ENCODE measurements at places on chromosomes 16 and 17.

- DNase-seq, result no peak
Observed at GRCh38 chr16:78389009-78389498, 289.6 kb downstream of the WWOX start.

DNA sequence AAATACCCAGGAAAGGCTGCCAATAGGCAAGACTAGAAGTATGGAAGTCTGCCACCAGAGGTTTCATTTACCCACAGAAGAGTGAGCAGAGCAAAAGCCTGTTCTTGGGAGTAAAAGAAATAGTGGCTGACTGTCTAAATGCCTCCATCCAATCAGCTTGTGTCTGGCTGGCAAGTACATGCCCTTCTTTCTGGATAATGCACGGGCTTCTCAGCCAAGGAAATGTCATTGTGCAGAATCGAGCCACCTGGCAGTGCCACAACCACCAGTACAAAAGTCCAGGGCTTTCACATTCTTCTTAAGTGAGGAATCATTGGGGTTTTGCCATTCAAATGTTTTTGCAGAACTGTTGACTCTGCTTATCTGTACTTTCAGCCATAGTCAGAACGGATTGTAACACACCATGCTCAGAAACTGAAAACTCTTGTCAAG lies 10.1 kb upstream of the ERCC4 start:
- DNase-seq, result peak; percentile 86

GRCh38 chr16:69187446-69188235 lies 677 bp downstream of the SNTB2 start:
- peak; percentile 60 for DNase-seq

DNA sequence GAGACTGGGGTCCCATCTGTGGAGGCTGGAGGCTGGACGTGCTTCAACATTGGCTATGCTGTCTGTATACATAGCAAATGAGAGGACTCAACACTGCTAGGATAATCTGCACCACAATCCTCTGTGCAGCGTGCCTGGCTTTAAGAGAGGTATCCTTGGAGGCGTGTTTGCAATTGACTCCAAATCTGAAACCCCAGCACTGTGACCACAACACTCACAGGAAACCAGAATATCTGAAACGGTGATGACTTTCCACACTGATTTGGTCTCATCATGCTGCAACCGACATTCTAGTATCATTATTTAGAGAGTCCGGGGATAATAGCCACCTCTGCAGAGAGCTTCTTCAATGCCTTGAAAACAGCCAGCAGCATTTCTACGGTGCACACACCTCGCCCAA lies 35.1 kb downstream of the TLE7 start:
- no peak for DNase-seq

- peak; percentile 93 for DNase-seq
Observed at GRCh38 chr16:19808061-19808641, 76.5 kb downstream of the GPRC5B start.

- DNase-seq, result peak; percentile 76
Observed at GRCh38 chr17:78947235-78948149, 22.3 kb upstream of the TIMP2 start.

- DNase-seq, result no peak
Observed at GRCh38 chr17:21170809-21171208, 43.2 kb downstream of the TMEM11 start.

GRCh38 chr16:86844695-86845094 lies 266.3 kb downstream of the FOXL1 start:
- peak; percentile 91 for DNase-seq

DNA sequence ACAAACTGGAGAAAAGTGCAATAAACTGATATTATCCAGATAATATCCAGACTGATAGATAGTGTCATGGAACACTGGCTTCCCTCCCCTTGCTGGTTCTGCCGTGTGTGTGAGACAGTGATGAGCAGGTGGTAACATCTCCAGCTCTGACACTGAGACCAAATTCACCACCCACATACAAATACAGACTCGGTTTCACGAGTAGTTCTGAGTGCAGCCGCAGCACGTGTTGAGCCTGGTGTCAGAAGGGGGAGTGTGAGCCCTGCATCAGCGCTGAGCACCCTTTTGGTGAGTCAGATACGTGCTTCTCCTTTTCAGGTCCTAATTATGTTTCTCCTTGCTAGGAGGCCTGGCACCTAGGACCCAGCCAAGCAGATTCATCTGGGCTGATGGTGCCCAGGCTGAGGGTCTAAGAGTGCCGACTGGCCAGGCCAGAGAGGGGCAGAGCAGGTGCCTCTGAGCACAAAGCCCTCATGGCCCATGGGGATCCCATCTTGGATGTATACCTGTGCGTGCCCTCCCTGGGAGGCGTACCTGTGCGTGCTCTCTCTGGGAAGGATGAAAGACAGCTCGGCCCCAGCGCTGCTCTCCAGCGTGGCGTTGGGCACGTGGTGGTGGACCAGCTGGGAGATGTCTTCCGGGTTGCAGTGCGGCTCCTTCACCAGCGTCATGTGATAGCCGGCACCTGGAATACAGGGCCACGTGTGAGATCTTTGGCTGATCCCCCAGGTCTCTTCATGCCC lies 27.3 kb upstream of the RNPS1 start:
- no peak for DNase-seq

DNA sequence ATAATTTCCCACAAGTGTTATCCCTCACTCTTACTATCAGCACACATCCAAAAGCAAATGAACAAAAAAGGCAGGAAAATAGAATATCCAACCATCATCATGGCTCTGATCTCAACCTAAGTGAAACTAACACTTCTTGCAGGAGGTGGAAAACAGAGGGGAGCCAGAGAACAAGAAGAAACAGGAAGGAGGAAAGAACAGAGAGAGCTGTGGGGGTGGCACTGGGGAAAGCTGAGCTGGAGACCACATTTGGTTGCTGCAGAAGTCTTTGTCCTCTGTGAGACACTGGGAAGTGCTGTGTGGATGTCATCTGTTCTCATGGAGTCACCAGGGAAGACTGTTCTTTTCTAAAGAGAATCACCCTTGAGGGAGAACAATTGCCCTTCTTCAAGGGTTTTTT lies 34.7 kb downstream of the GRB7 start:
- no peak for DNase-seq

GRCh38 chr17:29150161-29150560 lies 30.0 kb downstream of the MYO18A start:
- DNase-seq, result no peak

DNA sequence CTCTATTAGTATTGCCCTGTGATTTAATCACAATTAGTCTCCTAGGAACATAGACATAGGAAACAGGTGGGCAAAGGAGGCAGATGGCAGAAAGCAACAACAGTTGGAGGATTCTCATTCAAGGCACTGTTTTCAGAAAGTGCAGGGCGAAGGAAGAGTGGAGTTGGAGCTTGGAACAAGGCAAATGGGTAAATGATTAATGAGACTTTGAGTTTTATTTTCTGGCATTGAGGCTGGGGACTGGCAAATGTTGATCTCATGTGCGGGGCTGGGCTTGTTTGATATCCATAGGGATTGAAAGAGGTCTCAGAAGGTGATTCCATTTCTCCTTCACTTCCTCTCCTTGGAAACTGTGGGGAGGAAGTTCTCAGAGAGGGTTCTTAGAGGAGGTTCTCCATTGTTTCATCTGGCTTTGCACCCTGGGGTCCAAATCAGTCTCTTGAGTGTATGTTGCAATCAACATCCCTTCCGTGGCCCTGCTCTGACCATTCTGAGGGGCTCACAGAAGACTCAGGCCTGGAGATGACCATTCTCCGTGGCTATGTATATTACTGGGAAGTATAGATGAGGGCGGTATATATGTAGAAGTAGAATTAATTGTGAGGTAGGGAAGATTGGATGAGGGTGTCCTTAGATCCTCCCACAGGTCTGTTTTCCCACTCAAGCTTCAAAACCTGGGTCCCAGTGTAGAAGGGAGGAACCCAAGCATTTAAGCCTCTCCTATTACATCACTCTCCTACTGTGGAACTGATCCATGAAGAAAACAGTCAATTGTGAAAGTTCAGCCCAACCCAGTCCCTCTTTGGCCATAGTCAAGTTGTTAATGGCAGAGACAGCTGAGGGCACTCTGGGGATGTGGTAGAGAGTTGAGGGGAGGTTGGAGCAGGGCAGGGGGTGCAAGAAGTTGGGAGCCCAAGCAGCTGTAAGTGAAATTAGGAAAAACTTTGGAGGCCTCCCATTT lies 36.5 kb upstream of the SRSF1 start:
- no peak for DNase-seq

GRCh38 chr17:21512307-21513011 lies 136.3 kb downstream of the KCNJ12 start:
- no peak for DNase-seq

DNA sequence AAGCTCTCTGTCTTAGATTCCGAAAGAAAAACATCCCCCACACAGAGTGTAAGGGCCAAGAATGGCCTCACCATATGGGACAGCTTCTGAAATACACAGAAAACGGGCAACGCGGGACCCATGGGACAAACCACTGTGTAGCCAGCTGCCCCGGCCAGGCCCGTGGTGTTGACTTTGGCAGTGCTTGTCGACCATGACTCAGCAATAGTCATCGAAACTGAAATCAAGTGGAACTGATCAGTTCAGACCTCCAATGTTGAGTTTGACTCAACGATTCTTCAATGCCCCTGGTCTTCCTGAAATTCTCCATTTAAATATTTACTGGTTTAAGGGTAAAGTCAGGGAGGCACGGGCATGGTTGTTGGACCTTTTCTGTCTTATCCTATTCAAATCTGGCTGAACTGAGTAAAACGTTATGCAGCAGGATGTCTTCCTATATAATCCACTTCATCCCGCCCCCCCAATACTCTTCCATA lies 27.5 kb downstream of the ZFHX3 start:
- DNase-seq, result peak; percentile 90

GRCh38 chr16:28140788-28141618 lies 70.8 kb downstream of the XPO6 start:
- DNase-seq, result peak; percentile 31

DNA sequence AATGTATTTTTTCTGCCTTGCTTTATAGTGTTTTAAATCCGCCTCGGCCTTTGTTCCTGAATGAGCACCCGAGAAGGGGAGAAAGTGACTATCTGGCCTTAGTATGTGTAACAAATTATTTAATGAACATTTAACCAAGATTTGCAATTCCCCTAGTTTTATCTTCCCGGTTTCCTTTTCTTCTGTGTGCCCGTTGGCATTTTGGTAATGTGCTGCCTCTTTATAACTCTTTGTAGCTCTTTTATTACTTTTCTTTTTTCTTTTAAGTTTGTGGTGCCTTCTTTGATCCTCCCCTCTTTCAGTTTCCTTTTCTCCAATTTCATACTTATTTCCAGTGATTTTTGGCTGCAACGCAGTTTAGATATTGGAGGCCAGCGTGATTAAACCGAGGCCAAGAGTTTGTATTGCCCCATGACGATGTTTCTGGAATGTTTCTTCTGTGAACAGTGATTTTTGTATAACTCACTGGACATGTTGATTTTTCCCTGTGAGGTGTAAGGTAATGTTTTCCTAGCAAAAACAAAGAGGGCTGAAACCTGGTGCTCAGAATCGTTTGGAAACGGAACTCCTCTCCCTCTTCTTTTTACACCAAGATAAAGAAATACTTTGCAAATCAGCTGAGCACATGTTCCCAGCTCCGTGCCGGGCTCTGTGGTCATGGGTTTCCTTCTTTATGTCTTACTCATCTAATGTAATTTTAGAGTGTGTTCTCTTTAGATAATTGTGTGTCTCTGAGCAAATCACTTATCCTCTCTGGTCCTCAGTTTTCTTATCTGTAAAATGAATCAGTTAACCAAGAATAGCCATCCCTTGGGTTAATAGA lies 344.3 kb downstream of the WWOX start:
- peak; percentile 62 for DNase-seq

GRCh38 chr16:24728891-24729242 lies 584 bp upstream of the TNRC6A start:
- DNase-seq, result no peak

GRCh38 chr16:55370762-55371482 lies 46.9 kb downstream of the IRX6 start:
- peak; percentile 81 for DNase-seq

DNA sequence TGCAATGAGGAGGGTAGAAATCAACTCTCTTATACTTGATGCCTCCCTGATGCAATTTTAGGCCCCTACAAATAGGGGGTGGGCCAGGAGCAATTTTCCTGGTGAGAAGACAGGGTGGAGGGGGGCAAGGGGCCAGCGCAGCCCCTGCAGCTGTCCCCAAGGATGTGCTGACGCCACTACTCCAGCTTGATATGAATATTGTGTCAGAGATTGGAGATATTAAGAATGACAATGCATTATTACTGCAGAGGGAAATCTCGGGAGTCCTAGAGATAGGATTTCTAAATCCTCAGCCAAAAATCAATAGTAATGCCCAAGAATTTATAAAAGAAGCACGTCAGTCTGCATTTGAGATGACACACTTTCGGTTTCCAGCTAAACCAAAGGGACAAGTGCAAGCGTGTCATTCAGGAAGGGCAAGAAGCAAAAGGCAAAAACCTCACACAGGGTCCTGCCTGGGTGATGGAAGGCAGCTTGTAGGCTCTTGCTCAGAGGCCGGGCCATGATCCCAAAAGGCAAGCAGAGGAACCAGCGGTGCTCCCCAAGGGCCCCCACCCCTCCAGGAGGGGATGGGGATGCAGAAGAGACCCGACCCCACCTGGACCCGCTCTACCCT lies 178.8 kb downstream of the C16orf78 start:
- DNase-seq, result no peak

- DNase-seq, result no peak
Observed at GRCh38 chr17:42950044-42950783, 14.0 kb downstream of the AARSD1 start.

DNA sequence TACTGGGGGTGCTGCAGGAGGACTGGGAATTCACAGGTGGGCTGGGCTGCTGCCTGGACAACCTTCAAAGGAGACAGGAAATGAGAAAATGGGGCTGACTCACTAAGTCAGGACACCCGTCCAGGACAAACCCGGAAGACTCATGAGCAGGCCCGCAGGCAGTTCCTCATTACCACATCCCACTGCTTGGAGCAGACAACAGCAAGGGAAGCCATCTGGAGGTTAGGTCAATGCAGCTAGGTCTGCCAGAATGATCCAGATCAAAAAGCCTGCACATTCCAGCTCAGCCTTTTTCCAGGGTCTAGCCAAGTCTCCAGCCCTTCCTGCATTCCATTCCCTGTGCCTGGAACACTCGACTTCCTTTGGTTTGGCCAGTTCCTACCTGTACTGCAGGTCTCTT lies 536.5 kb upstream of the CDH11 start:
- peak; percentile 42 for DNase-seq

- DNase-seq, result no peak
Observed at GRCh38 chr17:73566905-73567782, 77.1 kb downstream of the SDK2 start.

DNA sequence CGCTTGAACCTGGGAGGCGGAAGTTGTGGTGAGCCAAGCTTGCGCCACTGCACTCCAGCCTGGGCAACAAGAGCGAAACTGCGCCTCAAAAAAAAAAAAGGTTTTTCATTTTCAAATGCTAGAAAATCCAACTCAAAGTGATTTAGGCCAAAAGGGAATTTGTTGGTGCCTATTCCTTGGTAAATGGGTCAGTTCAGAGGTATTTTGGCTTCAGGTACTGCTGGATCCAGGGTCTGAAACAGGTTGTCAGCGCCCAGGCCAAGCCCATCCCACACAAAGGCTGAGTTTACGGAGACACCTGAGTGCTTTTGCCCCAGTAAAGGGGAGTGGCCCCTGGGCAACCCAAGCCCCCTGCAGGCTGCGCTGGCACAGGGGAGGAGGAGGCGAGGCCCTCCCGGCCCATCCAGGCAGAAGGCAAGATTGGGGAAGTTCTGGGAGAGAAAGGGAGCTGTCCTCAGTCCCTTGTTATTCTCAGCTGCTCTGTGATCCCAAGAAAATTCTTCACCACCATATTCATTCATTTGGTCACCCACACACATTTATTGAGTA lies 8.5 kb upstream of the JPH3 start:
- DNase-seq, result no peak

- no peak for DNase-seq
Observed at GRCh38 chr17:42270596-42270995, 5.6 kb downstream of the STAT5B start.

GRCh38 chr16:78390092-78390491 lies 290.6 kb downstream of the WWOX start:
- no peak for DNase-seq
